Activated CD4-positive, alpha-beta memory T cell treated with anti-CD3 and anti-CD28 coated beads for 36 hours (primary cell): ENCODE measurements at places on chromosomes 6 and 20. TPM values are rescaled to one million over a fixed set of nuclear protein-coding genes. Genes with fewer than 3 reads are reported as not detected.
A peak's percentile ranks its signal among the peaks of the same experiment; 100 is the strongest.

ESR1 gene
- not detected for total RNA-seq

GRCh38 chr6:51342393-51342792 is 523.7 kb downstream of the TFAP2B start:
- H3K27ac ChIP-seq = no peak overlapping the region
- no peaks in the 10 kb centered on the region for H3K27me3 ChIP-seq
- H3K4me3 ChIP-seq = no peak overlapping the region
- H3K4me1 ChIP-seq = no peaks in the 10 kb centered on the region

GRCh38 chr20:58675641-58676040 is 17.0 kb upstream of the NPEPL1 start:
- H3K27me3 ChIP-seq = no peaks in the 10 kb centered on the region
- no peaks in the 10 kb centered on the region for H3K4me1 ChIP-seq
- no peak for DNase-seq
- peaks cover 49% of the 10 kb centered on the region for H3K36me3 ChIP-seq
- no peak overlapping the region for H3K4me3 ChIP-seq
- H3K27ac ChIP-seq = no peak overlapping the region

DNA sequence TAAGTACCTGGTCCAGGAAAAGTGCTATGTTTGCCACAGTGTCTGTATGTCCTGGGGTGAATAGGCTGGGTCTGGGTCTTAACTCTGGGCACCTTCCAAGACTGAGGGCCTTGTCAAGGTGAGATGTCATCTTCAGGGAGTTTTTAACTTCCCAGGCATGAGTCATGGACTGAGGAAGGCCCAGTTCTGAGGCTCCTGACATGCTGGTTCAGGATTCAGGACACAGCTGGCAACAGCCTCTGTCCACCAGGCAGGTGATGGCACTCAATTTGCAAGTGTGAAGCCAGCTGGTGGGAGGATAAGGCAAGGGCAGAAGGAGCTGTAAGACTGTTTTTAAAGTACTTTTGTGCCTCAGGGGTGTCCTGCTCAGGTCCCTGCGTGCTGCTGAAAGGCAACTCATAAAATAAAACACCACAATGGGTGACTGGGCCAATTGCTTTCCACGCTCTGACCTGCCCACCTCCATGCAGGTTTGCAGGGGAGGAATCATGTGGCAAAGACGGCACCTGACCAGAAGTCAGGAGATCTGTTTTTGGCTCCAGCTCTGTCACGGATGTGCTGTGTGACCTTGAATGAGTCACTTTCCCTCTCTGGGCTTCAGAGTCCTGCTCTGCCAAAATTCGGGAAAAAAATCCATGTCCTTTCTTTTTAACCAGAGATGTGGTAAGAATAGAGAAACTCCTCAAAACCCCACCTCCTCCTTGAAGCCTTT is 4.9 kb upstream of the PACSIN1 start:
- peaks cover 15% of the 10 kb centered on the region for H3K27me3 ChIP-seq
- H3K4me1 ChIP-seq = peaks cover 5% of the 10 kb centered on the region
- H3K4me3 ChIP-seq = no peak overlapping the region
- DNase-seq = no peak
- H3K36me3 ChIP-seq = no peaks in the 10 kb centered on the region

- H3K36me3 ChIP-seq = no peaks in the 10 kb centered on the region
- H3K4me1 ChIP-seq = no peaks in the 10 kb centered on the region
- no peak overlapping the region for H3K4me3 ChIP-seq
- H3K27ac ChIP-seq = no peak overlapping the region
- DNase-seq = no peak
Observed at GRCh38 chr6:108492131-108492766, 68.5 kb upstream of the FOXO3 start.

DNA sequence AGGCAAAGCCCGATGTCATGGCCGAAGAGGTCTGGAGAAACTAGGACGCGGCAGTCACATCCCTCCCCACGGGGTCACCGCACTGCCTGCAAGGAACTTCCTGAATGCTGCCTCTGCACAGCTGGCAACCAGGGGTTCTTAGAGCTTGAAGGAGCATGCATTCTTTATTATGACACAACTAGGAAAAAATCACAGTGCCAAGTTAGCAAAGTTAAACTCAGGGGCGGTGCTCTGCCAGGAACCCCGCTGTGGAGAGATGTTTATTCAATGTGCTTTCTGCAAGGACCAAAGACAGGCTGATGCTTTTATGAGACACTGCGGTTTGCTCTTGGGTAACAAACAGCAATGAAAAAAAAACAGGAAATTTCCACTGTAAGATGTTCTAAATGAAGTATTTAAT is 287.3 kb upstream of the FOXQ1 start:
- peaks cover 10% of the 10 kb centered on the region for H3K27me3 ChIP-seq
- H3K27ac ChIP-seq = no peak overlapping the region
- H3K4me1 ChIP-seq = no peaks in the 10 kb centered on the region
- DNase-seq = no peak
- no peaks in the 10 kb centered on the region for H3K36me3 ChIP-seq

GRCh38 chr6:43454290-43454695 is 1.1 kb downstream of the DLK2 start:
- peak overlapping the region; percentile 76 for H3K4me3 ChIP-seq
- peaks cover 8% of the 10 kb centered on the region for H3K4me1 ChIP-seq
- DNase-seq = peak; percentile 81

- no peaks in the 10 kb centered on the region for H3K36me3 ChIP-seq
- no peak for DNase-seq
- no peaks in the 10 kb centered on the region for H3K27me3 ChIP-seq
- H3K4me1 ChIP-seq = no peaks in the 10 kb centered on the region
- H3K4me3 ChIP-seq = no peak overlapping the region
- H3K27ac ChIP-seq = no peak overlapping the region
Observed at GRCh38 chr6:161561908-161562307, 288.0 kb upstream of the AGPAT4 start.

DNA sequence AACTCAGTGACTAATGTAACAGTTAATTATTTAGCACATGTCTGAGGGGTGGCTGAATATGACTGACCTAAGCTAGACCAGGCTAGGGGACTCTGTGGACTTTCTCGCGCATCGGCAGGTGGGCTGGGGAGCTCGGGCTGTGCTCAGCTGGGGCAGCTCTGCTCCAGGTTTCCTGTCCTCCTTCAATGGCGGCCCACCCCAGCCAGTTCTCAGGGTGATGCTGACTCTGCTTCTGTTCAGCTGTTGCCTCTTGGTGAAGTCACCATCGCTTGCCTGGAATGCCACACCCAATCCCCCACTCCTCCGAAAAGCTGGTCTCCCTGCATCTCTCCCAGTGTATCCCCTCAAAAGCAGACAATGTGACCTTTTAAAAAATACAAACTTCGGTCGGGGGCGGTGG is 20.0 kb downstream of the PPP1R3G start:
- H3K4me1 ChIP-seq = no peaks in the 10 kb centered on the region
- no peak overlapping the region for H3K4me3 ChIP-seq
- no peak overlapping the region for H3K27ac ChIP-seq
- DNase-seq = no peak
- H3K27me3 ChIP-seq = no peaks in the 10 kb centered on the region
